ENCODE measurements at places on chromosomes 16 and 17.

DNA sequence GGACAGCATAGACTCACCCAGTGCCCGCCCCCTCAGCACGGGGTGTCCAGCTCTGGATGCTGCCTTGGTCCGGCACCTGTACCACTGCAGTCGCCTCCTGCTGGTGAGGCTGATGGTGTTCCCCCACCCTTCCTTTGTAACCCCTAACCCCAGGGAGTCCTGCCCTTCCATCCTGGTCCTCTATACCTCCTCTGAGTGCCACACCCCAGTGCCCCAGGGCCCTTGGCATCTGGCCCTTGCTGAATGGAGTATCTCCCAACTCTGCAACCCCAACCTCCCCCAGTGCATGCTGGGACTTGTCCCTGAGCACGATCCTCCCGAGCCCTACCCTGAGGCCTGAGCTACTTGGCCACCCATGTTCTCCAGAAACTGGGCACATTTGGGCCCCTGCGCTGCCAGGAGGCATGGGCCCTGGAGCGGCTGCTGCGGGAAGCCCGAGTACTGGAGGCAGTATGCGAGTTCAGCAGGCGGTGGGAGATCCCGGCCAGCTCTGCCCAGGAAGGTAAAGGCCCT lies 15.8 kb downstream of the RIPOR1 start:
- DNase-seq = no peak

DNA sequence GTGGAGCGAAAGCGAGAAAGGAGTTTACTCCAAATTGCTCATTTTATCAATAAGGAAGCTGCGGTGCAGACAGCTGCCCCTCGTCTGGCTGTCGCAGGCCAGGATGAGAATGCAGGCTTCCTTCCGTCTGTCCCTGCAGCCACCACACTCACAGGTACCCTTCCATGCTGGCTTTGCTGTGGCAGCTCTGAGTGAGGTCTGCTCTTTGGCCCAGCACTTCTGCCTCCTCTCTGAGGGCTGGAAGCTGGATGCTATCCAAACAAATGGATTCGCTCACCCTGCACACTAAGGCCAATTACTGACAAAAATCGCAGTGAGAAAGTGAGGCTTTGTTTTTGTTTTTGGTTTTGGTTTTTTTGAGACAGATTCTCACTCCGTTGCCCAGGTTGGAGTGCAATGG lies 7.0 kb downstream of the ARMC7 start:
- no peak for DNase-seq

DNA sequence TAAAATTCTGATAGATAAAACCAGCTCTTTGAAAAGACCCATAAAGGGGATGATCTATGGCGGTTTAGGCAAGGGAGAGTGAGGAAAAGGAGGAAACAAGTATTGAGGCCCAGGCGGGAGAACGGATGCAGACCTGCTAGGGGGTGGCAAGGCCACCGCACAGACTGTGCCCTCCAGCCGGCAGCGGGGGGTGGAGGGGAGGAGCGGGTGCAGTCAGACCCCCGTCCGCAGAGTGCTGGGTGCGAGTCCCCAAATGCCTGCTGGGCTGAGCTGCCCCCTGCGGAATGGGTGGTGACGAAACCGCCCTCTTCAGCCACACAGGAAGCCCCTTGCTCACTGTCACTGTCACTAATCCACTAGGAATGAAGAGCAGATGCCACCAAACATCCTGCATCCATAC lies 46.0 kb downstream of the LMF1 start:
- no peak for DNase-seq

DNA sequence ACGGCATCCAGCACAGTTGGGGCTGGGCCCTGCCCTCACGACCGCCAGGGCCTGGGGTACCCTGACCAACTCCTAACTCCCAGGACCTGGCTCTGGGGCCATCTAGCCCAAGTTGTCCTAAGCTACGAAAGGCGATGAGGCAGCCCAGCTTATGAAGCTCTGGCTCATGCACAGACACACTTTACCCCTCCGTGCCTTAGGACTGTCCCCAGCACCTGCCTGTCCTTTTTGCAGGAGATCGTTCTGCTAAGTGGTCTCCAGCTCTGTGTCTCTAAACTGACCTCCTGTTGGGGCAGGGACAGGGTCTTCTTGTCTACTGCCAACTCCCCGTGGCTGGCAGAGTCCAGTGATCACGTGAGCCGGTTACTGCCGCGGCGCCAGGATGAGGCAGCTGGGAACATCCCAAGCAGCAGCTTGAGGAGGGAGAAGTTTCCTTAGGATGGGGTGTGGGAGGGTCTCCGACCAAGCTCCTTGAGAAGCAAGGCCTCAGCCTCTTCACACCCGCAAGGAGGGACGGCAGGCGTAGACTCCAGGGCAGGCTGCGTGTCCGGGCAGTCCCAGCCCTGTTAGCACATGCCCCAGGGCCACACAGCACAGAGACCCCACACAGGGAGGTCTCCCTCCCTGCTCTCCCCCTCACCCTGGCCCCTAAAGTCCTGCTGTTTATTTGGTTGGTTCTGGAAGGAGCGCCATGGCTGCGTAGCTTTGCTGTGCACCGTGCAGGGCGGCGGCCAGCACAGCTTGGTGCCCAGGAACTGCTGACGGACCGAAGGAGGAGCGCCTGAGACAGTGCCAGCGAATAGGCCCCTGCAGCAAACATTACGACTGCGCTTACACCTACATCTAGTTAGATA lies 16.4 kb upstream of the METRNL start:
- no peak for DNase-seq

- peak; percentile 45 for DNase-seq
Observed at GRCh38 chr17:60102632-60103096, 23.9 kb upstream of the HEATR6 start.

GRCh38 chr16:57041182-57042156 lies 50.9 kb upstream of the CPNE2 start:
- DNase-seq = peak; percentile 96

DNA sequence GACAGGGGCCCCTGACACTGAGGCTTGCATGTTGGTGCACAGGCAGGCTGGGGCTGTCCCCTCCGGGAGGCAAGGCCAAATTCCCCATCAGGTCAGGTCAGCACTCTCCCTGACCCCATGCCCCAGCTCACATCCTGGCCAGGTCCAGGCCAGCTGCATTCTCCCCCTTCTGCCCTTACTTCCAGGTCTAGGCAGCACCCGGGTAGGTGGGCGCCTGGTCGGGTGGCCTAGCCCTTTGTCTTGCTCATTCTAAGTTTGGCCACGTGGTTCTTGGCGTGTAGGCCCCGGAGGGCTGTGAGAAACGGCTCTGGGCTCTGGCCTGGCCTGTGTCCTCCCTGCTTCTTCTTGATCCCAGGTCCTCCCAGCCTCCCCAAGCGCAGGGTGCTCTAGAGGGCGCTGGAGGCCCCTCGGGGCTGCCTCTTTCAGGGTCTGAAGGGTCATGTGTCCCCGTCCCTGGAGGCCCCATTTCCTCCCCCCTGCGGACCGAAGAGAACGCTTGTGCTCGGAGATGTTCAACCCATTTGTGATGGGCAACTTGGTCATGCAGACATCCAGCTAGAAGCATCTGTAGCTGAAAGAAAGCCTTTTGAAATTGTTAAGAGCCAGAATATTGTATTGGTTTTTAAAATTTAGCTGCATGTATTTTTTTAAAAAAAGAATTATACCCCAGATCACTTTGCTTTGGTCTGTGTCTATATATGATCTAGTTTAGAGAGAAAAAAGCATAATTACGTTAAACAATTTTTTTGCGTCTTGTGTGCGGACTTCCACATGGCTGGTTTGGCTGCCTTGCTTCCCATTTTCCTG lies 6.7 kb downstream of the BAHCC1 start:
- DNase-seq = peak; percentile 53

DNA sequence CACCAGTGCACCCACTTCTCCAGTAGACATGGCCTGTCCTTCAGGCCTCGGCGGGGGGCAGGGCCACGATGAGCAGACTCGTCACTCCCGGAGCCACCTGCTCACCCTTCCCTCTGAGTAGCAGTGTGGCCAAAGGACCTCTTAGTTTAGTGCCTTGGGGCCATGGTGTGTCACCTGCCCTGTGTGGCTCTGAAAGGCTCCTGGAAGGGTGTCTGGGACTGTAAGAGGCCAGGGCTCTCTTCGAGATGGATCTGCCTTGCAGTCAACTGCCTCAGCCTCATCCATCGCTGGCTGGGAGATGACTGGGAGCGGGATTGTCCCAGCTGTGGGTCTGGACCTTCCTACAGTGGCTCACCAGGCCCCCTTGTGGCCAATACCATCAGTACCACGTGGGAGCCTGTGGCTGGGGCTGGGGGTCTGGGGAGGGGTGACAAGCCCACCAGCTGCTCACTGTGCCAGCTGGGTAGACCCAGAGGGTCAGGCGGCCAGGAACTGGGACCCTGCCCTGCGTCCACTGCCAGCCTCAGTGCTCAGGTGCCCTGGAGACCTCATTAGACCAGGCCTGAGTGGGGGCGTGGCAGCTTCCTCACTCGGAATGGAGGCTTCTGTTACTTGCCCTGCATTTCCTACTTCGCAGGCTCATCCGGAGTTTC lies 133.4 kb downstream of the OR1D5 start:
- peak; percentile 49 for DNase-seq

- no peak for DNase-seq
Observed at GRCh38 chr17:45763182-45763581, 20.9 kb upstream of the CRHR1 start.

DNA sequence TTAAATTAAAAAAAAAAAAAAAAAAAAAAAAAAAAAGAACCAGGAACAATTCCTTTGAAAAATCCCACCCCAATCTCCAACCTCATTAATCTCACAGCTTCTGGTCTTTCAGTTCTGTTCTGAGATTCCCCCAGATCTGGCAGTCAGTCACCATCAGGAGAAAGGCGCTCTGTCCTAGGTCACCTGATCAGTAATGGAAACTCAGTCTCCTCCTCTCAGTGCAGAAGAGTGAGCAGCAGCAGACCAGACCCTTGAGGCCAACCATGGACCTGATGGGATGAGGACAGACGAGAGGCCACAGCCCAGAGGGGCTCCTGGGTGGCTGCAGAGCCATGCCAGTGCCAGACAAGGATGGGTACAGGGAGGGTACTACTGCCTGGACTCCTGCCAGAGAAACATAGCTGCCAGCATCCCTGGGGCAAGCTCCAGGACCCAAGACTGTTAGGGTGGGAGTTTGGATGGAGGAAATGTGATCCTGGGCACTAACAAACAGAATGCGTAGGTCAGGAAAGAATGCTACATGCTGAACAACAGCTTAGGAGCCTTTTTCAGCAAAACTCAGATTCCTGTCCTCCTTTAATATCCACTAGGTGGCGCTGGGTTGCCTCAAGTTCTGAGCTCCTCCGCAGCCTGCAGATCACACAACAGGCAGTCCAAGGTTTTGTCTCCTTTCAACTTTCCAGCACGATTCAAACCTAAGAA lies 28.7 kb downstream of the MPG start:
- peak; percentile 68 for DNase-seq

DNA sequence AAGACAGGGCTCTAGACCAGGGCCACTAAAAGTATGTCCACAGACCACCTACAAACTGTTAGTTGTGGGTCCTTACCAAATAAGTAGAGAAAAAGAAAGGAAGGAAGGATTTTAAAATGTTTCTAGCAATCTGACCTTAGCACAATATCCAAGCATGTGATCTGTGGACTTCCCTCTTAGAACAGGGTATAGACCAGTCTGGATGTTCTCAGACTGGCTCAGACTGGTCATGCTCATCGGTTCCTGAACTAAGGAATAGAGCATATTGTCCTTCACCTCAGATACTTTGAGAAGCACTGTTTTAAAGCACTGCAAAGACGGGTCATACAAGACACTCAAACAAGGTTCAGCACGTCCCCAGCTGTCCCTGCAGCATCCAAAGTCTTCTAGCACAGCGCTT lies 25.8 kb downstream of the CUEDC1 start:
- DNase-seq = no peak

- DNase-seq = no peak
Observed at GRCh38 chr16:69941251-69942098, 9.7 kb upstream of the CLEC18A start.

DNA sequence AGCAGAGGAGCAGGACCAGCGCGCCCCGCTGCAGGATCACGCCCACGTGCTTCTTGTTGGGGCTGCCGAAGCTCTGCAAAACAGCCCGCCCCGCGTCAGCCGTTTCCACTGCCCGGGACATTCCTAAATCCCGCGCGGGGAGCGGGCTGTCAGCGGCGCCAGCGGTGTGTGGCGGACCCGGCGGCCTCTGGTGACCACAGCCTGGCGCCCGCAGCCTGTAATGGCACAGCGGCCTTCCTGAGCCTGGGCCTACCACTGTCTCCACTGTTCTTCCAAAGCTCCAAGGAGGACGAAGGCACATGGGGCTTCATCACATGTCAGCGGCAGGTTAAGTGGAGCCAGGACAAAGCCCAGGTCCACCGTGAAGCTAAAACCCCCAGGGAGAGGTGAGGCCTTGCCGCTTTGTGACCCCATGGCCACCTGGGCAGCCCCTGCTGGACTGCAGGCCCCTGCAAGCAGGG lies 2.5 kb downstream of the SLC47A2 start:
- DNase-seq = no peak

DNA sequence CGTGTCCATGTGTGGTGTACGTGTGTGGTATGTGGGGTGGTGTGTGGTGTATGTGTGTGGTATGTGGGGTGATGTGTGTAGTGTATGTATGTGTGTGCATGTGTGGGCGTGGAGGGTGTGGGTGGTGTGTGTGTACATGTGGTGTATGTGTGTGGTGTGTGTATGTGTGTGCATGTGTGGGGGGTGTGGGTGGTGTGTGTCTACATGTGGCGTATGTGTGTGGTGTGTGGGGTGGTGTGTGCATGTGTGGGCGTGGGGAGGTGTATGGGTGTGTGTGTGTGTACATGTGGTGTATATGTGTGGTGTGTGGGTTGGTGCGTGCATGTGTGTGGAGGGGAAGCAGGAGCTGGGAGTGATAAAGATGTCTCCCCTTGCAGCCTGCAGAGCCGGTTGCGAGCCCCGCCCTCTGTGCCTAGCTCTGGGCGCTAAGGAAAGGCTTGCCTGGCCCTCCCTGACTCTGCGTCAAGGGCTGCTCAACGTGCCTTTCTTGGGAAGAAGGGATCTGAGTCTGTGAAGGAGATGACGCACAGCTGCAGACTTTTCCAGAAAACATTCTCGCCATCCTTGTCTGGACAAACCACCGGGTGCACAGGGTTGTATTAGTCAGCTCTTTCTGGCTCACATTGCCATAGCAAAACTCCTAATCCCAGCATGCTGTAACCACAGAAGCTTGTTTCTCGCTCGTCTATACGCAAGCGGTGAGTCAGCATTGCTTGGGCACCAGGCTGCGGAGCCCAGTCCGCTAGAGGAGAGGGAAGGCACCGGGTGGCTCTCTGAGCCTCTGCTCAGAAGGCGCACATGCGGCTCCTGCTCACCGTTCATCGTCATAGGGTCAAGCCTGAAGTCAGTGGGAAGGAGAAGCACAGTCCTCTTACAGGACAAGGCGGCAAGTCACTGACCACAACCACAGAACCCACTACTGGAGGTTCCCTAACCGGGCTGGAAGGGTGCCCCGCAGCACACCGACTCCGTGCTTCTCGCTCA lies 2.0 kb upstream of the CD300H start:
- DNase-seq = peak; percentile 53

DNA sequence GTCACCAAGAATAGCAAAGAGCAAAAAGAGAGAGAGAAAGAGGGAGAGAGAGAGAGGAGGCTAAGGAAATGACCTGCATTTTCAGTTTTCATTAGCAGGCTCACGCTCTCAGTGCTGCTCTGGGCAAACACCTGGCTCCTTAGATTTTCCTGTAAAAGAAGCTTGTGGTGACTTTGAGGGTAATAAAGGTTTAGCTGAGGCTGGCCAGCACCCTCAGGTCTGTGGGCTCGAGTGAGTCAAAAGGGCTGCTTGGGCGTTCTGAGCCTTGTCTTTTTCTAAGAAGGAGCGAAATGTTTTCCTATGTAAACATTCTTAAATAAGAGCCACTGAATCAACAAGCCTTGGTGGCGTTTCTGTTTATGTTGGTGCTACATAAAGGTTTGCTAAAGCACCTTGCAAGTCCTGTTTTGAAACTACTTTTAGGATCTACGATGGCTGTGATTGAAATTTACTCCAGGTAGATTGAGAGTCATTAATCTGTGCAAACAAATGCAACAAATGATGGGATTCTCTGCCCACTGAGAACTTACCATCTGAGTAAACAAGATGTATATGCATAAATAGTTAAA lies 38.8 kb downstream of the SHISA6 start:
- no peak for DNase-seq

GRCh38 chr17:13131225-13131624 lies 113.4 kb upstream of the ELAC2 start:
- no peak for DNase-seq
